ENCODE measurements at places on chromosomes 5 and 9.

DNA sequence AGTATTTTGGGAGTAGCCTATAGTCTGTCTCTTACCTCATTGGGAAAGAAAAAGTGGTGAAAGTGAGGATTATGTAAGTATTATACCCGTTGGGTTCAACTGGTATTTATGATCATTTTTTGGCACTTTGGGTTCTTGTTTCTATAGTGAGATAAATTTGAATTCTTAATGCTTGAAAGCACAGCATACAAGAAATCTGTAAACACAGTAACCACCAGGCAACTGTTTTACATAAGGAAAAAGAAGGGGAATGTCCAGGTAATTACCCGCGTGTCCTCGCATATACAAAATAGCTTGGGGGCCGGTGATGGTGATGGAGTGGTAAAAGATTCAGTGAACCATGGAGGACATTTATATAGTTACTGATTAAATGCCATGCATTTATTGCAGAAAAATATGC lies 60.5 kb downstream of the BASP1 start:
- no peak for DNase-seq

GRCh38 chr9:136075134-136075841 lies 19.8 kb downstream of the NACC2 start:
- DNase-seq = no peak

DNA sequence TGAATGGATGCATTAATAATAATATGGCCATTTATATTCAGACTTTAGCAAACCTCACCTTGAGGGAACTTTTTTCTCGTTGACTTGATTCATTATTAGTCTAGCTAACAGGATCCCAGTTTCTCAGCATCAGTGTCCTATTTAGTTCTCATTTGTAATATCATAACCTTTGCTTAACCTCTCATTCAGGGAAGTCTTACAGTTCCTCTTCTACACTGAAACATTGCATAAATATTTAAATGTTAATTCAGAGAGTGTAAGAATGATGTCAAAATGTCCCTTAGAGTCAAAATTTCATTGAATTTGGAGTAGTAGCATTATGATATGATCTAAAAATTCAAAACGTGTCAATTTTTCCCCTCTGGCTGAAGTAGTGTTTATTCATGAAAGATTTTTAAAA lies 650.1 kb downstream of the EFNA5 start:
- no peak for DNase-seq

DNA sequence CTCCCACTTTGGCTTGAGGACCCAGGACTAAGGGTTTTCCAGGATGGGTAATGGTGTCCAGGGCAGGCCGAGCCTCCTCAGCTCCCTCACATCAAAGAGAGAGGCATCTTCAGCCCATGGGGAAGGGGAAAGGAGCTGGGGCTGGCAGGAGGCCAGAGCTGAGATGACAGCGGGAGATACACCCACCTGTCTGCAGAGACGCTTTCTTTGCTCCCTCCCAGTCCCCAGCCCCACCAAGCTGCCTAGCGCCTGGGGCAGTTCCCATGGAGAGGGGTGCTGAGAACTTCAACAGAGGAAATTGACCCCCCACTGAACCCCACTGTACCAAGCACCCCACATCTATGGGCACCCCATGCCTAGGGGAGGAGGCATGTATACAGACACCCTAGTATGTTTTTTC lies 10.6 kb downstream of the PCDH1 start:
- DNase-seq = no peak

DNA sequence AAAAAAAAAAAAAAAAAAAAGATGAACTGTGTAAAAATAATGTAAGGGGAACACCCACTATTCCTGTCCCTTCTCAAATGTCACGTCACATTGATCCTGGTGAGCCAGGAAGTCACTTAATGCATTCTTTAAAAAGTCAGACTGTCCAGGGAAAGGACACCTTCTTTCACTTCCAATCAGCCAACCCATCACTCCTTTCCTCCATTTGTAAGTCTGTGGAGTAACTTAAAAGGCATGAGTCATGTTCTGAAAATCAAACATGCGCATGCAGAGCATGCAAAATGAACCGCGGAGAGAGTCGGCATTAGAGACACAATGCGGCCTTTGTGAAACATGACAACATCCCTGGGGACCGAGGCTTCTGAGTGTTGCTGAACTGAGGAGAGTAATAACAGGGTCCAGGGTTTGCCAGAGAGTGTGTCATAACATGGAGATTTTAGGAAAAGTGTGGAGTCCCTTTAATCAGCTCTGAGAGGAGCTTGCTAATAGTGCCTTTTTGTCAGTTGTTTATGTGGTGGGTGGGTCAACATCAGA lies 77.6 kb upstream of the SEMA6A start:
- no peak for DNase-seq

DNA sequence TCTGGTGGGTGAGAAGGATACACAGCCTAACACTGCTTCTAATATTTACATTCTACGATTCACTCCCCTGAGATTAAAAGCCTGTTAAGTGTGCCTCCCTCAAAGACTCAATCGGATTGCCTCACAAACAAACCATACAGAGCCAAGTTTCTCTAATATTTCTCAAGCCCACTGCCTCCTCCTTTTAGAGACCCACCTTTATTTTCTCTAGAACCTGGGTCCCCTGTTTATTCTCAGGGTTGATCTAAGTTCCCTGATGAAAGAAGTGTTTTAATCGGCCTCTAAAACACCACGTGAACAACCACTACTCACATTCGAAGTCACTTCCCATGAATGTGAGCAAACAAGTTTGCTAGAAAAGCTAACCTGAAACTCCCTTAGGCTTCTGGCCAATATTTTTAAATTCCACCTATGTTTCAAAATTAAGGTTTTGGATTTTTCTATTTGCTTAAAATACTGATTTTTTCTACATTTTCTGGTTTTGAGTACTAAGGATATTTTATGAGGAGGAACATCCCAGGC lies 76.5 kb downstream of the GLIS3 start:
- DNase-seq = no peak

GRCh38 chr5:14753947-14754346 lies 89.4 kb downstream of the OTULIN start:
- DNase-seq = no peak

DNA sequence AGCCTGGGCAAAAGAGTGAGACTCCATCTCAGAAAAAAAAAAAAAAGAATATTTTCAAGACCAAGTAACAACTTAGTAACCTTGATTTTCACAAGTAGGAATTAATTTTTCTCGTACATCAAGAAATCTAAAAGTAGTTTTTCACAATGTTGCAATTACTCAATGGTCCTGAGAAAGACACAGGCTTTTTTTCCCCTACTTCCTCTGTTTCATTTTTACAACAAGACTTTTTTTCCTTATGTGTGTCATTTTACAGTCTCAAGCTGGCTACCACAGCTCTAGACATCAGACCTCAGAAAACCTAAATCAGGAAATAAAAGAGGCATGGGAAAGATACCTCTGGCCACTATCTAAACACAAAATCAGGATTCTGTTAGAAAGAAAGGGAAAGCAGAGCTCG lies 45.9 kb downstream of the WDR36 start:
- DNase-seq = no peak

DNA sequence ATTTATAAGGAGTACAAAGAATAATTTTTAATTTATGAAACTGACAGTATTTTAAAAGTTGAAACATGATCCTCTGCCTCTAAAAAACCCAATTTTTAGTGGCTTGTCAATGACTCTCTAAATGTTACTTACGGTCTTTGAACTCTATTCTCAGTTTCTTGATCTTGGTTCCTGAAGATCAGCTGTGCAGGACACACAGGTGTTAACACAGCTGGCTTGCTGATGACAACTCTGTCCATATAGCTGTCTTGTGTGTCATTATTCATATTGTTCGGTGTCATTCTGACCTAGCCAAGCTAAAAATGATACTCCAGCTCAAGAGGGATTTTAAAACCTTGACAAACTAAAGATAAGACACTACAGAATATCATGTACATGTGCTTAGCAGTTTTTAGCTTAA lies 314.5 kb downstream of the CCDC171 start:
- DNase-seq = no peak

DNA sequence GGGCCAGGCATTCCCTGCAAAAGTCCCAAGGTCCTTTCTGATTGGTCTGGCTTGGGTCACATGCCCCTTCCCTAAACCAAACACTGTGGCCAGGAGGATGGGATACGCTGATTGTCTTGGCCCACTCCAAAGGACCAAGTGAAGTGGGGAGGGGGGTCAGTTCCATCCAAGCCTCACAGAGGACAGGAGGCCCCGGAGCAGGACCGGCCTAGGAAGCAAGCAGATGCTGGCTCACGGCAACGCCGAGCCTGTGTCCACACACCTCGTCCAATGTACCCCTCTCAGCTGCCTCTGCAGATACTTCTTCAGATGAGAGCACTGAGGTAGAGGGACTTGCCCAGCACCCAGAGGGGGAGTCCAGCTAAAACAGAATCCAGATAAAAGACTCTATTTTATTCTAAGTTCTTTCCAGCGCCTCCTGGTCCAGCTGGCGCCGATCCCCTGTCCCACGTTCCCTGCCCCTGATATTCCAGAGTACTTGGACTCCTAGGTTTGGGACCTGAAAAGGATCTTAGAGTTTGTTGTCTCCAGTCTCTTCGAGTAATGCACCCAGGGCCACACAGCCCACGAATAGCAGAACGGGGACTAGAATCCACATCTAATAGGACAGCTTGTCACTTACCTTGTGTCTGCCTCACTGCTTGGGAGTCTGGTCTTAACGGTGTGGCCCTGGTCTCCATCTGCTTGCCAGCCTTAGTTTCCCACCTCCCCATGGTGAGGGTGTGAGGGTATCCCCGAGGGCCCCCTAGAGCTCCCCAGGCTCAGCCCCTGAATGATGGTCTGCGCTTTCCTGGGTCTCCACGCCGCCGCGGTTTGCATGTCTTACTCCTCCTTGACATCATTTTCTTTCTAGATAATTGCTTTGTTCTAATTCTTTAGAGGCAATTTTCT lies 72.4 kb upstream of the UNC5A start:
- DNase-seq = no peak

DNA sequence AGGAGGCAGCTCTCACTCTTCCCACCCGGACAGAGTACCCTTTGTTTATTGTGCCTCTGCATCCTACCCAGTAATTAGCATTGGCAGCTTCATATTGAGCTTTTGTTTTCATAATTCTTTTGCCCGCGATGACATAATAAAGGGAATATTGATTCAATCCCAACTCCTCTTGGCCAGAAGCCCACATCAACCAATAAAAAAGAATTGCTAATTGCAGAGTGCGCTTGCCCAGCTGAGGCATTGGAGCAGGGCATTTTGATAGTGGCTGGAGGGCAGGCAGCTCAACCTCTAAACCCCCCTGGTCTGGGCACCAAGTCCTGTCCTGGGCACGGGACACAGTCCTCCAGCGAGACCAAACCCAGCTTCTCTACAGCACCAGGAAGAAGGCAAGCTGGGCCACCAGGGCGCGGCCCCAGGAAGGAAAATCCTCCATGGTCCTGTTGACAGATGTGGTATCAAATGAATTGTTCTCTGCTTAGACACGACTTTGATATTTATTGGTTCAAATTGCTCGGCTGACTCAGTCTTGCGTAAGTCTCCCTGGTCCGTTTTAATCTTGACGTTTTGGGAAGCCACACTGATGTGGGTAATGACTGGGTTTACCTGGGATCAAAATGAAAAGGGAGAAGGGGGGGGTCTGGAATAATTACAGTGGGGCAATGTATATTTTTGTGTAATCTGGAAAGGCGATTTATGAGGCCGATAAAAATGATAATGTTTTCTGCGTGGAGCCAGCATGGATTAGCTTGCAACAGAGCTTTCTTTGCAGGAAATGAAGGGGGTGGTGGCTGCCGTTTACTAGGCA lies 220.7 kb upstream of the MSX2 start:
- DNase-seq = no peak

GRCh38 chr5:76162335-76162734 lies 79.2 kb downstream of the SV2C start:
- DNase-seq = no peak

- DNase-seq = no peak
These were observed 94.5 kb downstream of the EDIL3 start for GRCh38 chr5:84290161-84290560.

DNA sequence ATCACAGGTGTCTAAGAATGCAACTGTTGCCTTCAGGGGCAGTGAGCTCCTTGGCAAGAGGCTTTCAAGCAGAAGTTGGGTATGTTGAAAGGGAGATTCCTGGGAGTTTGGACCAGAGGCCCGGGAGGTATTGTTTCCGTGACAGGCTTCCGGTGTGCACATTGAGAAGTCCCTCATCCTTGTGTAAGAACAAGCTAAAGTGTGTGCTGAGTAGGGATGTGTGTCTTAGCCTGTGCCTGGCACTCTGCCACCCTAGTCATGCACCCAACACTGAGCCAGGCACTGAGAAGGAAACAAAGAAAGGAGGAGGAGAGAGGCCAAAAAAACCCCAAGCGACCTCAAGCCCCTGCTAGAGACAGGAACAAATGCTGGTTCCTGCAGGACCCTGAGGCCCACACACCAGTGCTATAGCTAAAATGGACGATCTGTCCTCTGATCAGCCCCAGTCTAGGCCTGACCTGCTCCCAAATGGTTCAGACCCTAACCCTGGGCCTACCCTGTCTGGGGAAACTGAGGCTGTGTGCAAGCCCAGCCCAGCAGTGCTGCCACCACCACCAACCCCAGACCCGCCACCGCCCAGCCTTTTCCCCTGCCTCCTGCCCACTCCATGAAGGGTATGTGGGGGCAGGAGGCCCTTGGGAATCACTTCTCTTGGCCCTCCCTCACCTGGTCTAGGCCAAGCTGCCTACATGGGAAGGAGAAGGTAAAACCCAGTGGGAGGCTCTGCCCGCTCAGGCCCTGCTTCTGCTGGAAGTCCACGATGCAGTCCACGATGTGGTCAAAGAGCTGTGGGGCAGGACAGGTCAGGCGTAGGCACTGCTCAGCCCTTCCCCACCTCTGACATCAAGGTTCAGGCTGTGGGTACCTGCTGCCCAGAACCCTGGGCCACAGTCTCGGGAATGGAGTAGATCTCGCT lies 12.6 kb downstream of the HK3 start:
- no peak for DNase-seq

- DNase-seq = no peak
These were observed 51.3 kb downstream of the ARL15 start for GRCh38 chr5:54259090-54259489.

GRCh38 chr9:101442318-101442717 lies 6.7 kb upstream of the ALDOB start:
- no peak for DNase-seq

- no peak for DNase-seq
These were observed 13.4 kb upstream of the SLC2A6 start for GRCh38 chr9:133492061-133493021.

DNA sequence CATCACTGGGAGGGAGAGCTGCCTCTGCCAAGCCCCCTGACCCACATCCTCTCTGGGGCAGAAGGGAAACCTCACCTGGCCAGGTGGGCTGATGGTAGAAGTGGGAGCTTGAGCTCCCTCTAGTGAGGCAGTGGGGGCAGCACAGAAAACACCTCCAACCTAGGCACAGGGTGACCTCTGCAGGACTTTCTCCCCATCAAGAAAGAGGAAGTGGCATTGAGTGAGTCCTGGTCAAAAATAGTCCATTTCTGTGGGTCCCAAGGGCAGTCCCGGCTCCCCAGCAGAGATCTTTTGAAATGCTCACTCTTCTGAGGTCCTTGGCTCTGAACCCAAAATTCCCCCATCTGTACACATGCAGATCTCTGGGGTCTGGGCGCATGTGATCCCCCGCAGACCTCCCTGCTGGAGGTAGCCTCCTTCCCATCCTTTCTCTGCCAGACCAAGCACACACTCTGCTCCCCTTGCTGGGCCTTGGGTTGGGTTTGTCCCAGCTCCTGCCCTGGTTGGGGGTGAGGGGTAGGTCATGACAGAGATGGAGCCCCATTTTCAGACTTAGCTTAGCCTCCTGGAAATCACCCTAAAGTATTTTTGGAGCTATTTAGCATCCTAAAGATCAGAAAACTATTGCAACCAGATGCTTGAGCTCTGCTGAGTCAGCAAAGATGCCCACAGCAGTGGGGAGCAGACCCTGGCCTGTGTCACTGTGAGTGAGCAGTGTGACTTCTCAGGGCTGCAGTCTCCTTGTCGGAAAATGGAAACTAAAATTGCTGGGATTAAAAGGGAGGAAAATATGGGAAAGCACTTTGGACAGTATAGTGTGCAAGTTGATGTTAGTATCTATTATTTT lies 41.6 kb upstream of the LCP2 start:
- DNase-seq = peak; percentile 79

All from activated naive CD4-positive, alpha-beta T cell treated with anti-CD3 and anti-CD28 coated beads, Interleukin-2, amount 10 ng/mL, durations not matched to agents 7 days and 5 days (primary cell).